ENCODE measurements at places on chromosomes 11 and 22.

DNA sequence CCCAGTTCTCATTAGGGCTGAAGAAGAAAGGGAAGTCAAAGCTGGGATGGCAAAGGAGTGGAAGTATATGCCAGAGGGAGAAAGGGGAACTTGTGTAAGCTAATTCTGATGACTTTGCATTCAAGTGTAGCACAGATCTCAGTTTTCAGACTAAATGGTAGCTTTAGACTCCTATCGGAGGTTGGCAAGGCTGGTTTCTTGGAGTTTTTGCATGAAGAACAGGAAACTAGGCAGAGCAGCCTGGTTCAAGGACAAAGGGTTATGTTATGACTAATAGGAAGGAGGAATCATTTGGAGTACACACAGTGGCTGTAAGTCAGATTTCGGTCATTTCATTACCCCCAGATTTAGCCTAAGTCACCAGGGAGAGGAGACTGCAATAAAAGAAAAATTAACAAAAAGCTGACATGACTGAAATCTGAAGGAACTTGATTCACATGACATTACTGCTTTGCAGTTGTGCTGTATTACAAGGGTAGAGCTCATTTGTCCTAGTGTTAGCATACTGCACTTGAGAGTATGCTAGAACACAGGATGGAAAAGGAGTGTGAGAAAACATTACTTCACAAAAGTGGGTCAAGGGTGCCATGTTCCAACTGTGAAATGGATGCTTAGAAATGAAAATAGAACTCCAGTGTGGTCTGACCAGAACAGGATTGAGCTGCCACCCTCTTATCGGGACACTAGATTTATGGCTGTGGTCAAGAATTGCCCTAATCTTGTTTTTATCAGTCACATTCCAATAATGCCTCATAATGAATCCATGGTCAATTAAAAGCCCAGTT is 23.6 kb downstream of the ADM start:
- DNase-seq: no peak

- DNase-seq: no peak
These were observed 119.7 kb downstream of the KIRREL3 start for GRCh38 chr11:126880872-126881271.

GRCh38 chr11:92735039-92735438 is 234.4 kb upstream of the MTNR1B start:
- DNase-seq: no peak

DNA sequence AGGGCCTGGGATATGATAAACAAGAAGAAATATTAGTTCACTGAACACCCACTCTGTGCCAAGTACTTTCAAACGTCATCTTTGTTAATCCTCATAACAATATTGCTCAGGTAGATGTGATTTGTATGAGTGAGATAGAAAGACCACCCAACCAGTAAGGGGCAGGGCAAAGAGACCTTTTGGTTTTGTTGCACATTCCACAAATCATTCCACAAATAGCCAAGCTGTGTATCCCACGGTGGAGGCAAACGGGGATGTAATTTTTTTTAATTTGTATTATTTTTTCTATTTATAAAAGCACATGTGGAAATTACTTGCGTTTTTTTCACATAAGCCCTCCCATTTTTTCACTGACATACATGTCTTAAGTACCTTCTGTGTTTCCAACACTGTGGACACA is 29.0 kb downstream of the LAYN start:
- DNase-seq: no peak

- no peak for DNase-seq
These were observed 552 bp downstream of the PRR33 start for GRCh38 chr11:1890856-1891830.

GRCh38 chr22:48042621-48043395 is 1280.4 kb downstream of the TBC1D22A start:
- DNase-seq: no peak

DNA sequence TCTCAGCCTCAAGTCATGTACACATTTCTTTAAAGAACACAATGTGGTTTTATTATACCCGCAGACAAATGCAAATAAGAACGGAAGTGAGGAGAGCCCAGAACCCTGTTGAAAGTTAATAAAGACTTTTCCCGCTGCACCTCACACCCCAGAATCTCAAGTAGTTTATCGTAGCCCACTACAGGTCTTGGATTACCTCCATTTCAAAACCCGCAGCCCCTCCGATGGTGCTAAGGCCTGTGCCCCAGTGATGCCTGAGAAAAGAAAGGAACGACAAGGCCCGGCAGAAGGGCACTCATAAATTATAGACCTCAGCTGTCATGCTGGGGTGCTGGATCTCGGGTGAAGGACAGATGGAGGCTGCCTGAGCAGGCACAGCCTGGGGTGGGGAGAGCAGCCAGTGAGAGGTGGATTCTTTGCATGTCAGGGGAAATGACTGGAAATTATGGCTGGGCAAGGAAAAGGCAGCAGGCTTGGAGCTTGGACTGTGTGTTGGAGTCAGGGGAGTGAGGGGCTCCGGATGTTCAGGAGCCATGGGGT is 354.1 kb downstream of the NTM start:
- DNase-seq: peak; percentile 20

- DNase-seq: no peak
These were observed 61.0 kb downstream of the CCDC81 start for GRCh38 chr11:86435711-86436110.

DNA sequence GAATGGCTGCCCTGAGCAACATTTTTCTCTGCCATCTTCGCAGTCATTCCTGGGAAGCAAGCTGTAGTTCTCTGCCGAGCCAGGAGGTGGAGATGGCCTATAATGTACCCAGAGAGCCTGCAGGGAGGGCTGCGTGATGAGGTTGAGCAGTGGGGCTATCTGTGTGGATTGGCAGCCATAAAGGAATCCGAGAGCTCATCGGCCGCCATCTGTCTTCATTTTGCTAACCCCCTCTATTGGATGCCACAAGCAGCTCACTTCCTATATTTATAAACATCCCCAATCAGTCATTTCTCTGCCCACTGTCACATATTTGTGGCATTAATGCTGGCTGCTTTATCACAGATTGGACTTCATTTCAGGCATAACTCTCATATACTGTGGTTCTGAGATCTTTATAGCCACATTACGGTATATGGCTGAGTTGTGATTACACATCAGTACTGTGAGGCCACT is 209.5 kb downstream of the NTM start:
- peak; percentile 71 for DNase-seq

- no peak for DNase-seq
These were observed 20.6 kb upstream of the PRDM10 start for GRCh38 chr11:130023204-130023603.

DNA sequence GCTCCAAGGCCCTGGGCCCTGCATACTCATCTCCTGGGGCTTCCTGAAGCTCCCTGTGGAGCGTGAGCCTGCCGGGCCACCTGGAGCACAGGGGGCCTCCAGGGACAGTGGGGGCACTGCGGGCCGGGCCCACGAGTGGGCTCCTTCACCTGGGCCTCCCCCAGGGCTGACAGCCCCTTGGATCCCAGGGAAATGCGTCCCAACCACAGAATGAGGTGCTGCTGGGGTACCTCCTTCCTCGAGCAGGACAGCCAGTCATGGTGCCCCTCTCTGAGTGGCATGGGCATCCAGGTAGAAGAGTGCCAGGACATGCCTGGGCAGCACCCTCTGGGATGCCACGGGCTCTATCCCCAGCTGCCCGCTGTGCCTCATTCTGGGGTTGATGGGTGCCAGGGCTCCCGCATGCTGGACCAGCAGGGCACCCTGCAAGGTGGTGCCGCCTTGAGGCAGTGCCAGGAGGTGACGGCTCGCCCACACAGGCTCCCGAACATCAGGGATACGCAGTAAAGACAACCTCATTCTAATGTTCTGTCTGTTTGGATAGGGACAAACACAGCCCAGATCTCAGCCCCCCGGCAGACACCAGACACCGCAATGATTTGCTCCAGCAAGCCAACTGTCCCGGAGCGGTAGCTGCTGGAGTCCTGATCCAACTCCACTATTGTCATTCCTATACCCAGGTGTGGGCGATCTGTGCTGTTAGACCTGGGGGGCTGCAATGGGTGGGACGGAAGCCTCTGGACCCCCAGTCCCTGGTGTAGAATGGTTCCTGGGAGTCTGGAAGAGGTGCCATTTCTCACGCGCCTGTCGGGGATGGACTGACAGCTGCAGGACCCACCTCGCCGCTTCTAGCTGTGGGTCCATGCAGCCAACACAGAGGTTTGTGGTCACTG is 25.8 kb downstream of the KRTAP5-5 start:
- DNase-seq: no peak

DNA sequence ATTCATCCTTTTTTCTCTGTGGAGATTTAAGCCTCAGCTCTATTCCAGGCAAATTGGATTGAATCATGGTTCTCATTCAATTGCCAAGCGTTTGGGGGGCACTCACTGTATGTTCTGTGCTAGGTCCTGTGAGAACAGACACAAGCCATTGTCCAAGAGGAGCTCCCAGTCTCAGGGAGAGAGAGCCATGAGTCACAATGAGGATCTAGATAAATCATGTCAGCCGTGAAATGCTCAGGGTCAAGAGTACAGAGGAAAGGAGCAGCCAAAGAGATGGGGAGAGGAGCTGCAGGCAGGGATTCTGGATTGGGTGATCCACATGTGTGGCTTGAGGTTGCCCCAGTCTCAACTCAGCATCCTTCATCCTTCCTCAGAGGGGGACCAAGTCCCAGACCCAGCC is 93.6 kb downstream of the FEZ1 start:
- no peak for DNase-seq

DNA sequence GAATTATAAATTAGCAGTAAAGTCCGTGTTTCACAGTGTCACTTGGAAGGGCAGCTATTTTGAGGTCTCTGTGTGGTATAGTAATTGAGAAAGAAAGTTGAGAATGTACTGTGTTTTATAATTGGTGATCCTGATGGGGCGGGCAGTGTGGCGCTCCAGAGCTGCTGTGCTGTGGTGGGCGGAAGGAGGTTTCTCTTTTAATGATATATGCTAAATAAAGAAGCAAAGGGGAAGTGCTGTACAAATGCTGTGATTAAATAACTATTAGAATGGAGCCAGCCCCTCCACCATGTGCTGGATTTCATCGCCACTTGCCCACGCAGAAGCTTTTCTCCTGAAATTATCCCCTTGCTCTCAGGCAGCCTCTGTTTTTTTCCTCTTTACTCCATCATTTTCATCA is 24.6 kb downstream of the ATXN10 start:
- no peak for DNase-seq

DNA sequence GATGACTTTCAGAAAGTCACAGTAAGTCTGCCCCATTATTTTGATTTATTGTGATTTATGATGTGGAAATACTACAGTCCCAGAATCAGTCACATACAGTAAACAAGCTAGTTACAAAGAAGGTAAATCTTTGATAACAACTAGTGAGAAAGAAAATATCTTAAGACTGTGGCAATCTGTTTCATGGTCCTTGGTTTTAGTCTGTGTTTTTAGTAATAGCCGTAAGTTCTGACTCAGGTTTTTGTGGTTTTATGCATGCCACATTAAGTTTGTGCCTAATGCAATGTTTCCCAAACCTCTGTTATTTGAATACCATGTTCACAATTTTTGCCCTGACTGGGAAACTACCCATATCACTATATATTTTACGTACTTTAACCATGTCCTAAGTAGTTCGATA is 6.7 kb downstream of the CEP295 start:
- no peak for DNase-seq

DNA sequence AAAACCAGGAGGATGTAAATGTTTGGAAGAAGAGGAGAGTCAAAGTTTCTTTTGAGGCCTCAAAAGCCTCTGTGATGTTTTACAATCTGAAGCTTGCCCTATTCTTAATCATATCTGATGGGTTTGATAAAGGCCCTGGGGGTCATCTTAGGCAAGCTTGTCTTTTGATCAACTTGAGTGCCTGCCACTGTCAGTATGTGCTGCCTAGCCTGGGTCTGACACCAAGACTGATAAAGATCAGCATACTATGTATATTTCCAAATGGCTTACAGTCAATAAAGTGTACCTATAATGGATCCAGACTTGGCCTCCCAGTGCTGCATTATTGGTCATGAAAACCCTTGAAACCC is 12.7 kb downstream of the EHF start:
- DNase-seq: no peak

DNA sequence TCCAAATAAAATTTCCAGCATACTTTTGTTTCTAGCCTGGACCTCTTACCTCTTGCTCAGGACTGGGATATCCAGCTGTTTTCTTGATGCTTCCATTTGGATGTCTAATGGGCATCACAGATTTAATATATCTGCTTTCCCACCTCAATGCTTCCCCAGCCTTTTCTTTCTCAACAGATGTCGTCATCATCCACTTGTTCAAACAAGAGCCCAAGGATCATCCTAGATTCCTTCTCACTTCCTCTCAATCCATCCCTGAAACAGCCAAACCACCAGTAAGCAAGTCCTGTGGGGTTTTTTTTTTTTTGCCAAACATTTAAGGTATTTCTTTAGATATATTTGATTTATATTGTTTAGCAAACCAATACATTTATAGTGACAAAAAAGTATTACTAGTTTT is 12.5 kb downstream of the THY1 start:
- no peak for DNase-seq

DNA sequence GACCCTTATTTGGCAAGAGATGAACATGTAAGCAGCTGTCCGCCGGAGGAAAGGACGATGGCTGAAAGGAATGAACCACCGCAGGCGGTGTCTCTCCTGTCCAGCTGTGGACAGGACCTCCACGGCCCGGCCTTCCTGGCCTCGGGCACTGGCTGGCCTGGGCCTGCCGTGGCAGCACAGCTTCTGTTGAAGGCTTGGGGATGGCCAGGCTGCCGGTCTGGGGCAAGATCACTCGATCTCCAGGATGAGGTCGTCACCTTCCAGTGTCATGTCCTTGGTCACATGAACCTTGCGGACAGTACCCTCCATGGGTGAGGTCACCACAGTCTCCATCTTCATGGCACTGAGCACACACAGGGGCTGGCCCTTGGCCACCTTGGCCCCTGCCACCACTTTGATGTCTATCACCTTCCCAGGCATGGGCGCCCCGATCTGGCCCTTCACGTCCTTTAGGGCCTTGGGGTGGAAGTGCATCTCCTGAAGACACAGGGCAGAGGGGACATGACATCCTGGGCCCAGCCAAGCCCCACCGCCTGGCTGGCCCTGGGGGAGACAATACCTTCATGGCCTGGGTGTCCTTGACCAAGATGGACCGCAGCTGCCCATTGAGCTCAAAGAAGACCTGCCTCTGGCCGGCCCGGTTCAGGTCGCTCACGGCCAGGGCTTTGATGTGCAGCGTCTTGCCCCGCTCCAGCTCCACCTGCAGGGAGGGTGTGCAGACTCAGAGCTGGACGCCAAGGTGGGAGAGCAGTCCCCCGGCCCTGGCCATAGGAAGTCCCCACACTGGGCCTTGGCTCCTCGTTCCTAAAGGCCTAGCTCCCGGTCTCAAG is 5.6 kb downstream of the RCE1 start:
- DNase-seq: no peak

DNA sequence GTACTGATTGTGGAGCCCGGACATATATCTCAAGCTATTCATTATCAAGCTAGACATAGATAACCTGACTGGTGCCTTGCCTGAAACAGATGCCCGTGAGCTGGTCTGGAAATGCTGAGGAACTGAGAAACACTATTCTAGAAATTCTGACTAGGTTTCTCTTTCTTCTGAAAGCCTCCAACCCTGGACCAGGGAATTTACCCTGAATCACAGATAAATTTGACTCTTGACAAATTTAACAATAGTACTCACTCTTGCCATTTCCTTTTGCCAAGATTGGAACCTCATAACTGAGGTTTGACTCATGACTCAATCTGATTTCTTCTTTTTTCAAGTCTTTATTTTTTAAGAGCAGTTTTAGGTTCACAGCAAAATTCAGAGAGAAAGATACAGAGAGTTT is 189.6 kb upstream of the SYN3 start:
- DNase-seq: no peak

All from NCI-H524 treated with DMSO at 0.1 percent for 48 hours (cell line).